ENCODE measurements at places on chromosomes 5 and 9.

- no peak for DNase-seq
Measured at GRCh38 chr9:93630806-93631411, 54.5 kb downstream of the PHF2 start.

DNA sequence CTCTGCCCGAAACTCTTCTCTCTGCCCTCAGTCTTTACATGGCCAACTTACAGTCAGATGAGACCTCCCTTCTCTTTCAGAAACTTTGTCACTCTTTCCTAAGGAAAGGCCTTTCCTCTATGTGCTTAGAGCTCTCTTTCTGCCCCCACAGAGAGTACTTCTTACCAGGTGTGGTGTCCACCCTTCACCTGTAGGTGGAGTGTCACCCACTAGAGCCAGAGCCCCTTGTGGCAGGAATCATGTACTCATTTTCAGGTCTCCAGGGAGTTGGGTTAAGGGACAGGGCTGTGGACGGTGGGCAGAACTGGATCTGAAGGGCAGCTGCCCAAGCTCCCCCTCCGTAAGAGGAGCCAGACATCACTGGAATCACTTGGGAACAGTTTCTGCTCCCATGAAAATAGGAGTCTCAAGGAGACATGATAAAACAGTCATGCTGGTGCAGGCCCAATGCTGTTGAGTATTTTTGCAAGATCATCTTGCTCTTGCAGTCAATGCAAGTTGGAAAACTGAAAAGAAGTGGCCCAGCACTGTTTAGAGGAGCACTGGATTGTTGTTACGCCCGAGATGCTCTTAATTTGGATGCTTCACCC, 436.7 kb downstream of the ZSWIM6 start:
- DNase-seq = peak; percentile 2

GRCh38 chr5:128965638-128966302, 482 bp downstream of the SLC27A6 start:
- DNase-seq = no peak

DNA sequence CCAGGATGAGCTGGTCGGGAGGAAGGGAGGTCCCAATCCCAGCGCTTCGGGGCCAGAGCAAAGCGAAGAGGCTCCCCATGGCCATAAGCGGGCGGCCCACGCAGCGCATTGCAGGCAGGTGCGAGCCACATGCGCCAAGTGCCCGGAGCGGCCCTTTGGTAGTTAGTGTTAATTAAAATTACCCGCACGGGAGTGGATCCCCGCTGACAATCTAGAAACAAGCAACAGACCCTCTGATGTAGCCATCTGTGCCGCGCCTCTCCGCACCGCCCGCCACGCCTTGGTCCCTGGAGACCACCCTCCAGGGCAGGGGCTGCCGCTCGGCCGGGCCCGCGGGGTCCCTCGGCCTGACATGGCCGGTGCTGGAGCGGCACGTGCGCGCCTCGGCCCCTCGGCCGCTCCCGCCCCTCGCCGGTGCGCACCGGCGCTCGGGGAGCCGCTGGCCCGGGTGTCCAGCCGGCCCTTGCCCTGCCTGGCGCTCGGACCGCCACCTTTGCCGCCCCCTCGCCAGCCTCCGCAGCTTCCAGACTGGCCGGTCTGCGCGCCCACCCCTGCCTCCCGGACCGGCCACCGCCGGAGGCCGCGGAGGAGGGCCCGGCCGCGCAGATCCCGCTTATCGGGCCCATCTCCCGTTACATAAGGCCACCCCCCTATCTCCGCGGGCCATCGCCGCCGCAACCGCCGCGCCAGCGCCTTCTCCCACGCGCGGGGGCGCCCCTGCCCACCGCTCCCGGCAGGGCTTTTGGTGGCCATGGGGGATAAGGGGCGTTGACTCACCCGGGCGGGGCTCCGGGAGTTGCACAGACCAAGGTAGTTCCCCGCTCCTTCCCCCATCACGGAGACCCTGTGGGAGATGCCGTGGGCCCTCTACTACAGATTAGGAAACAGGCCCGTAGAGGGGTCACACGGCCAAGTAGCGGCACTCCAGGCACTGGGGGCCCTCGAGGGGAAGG, 1.9 kb upstream of the IL13 start:
- no peak for DNase-seq

GRCh38 chr5:107415762-107416161, 255.0 kb downstream of the EFNA5 start:
- DNase-seq = no peak

DNA sequence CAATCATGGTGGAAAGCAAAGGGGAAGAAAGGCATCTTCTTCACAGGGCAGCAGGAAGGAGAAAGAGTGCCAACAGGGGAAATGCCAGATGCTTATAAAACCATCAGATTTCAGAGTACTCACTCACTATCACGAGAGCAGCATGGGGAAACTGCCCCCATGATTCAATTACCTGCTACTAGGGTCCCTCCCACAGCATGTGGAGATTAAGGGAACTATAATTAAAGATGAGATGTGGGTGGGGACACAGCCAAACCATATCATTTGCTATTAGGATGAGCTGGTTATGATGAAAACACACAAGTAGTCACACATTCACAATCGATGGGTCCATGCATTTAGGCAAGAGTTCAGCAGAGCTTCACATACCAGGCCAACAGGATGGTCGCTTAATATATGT, 469.0 kb downstream of the PDE4D start:
- DNase-seq = no peak

GRCh38 chr5:126984632-126985031, 45.7 kb downstream of the MARCHF3 start:
- no peak for DNase-seq
